Panc1 (cell line): ENCODE measurements at places on chromosomes 5 and 9. TPM values are rescaled to one million over a fixed set of nuclear protein-coding genes. Genes with fewer than 3 reads are reported as not detected.

The OR1K1 gene
- not detected for total RNA-seq

DNA sequence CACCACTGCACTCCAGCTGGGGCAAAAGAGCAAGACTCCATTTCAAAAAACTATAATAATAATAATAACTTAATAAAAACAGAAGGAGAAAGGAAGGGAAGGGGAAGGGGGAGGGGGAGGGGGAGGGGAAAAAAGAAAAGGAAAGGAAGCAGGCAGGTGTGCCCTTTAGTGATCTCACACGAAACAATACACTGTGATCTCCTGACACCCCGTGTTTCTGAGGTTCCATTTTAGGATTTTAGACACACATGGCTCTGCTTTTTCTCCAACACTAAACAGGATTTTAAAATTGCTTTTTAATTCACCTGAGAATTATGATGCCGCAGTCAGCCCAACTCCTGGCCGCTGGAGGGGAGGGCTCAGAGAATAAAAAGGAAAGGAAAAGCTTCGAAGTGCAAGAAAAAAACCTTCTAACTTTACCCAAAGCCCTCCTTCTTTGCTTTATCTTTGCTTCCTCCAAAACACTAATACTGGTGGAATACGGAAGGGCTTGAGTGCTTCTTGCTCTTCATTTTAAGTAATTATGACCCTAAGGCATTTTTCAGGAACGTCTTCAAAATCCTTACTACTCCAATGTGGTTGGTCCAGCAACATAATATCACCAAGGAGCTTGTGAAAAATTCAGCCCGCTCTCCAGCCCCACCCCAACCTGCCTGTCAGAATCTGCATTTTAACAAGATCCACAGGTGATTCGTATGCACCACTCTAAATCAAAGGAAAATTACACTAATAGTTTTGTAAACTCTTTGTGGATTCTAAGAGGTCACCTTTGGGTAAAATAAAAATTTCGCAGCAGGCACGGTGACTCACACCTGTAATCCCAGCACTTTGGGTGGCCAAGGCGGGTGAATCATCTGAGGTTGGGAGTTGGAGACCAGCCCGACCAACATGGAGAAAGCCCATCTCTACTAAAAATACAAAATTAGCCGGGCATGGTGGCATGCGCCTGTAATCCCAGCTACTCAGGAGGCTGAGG, 66.0 kb downstream of the MYO10 start:
- H3K4me1 ChIP-seq: peaks cover 57% of the 10 kb centered on the region
- no peak overlapping the region for H3K4me3 ChIP-seq
- no peaks in the 10 kb centered on the region; the same call in 1 of the 2 replicates for H3K36me3 ChIP-seq
- peak overlapping the region; percentile 80 for H3K27ac ChIP-seq

DNA sequence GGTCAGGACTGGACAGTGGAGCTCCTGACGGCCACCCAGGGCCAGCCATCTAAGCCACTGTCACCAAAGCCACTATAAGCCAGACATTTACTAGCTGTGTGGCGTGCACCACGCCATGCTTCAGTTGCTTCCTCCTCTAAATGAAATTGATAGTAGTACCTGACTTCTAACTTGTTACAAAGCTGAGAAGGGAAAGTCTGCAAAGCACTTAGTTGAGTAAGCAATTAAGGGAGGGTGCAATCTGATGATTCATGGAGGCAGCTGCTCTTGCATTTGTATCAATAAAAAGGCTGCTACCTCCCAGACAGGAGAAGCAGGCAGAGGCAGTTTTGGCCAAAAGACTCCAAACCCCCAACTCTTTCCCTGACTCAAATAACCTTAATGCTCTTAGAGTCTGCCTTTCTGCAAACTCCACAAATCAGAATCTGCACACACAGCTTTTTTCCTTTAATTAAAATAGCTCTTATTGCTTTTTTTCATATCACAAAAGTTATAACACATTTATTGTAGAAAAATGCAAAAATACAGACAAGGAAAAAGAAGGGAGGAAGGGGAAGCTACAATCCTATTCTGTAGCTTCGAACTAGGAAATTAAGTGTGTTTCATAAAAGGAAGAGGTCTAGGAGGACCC, 19.3 kb upstream of the RAPGEF1 start:
- H3K27me3 ChIP-seq: no peaks in the 10 kb centered on the region
- DNase-seq: no peak
- H3K36me3 ChIP-seq: no peaks in the 10 kb centered on the region

GRCh38 chr5:34957857-34958690, 28.7 kb downstream of the DNAJC21 start:
- H3K27me3 ChIP-seq: no peaks in the 10 kb centered on the region
- peak; percentile 15 for DNase-seq
- H3K36me3 ChIP-seq: peaks cover 15% of the 10 kb centered on the region; the same call in 1 of the 2 replicates
- H3K4me3 ChIP-seq: no peak overlapping the region
- H3K27ac ChIP-seq: no peak overlapping the region

DNA sequence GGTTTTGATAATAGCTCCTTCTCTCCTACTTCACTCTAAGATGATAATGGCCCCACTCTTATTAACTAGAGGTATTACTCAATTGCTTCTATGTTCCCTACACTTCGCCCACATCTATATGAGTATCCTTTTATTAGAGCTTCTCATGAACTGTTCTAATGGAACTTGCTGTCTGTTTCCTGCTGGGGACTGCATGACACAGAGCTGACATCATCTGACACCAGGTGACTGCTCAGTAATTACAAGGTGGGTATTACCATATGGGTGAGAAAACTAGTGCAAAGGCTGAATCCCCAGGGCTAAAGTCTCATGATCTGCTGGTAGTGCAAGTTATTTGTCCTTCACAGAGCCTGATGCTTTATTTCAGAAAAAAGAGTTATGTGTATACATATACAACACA, 146.2 kb upstream of the PLCXD3 start:
- no peaks in the 10 kb centered on the region for H3K27me3 ChIP-seq
- DNase-seq: no peak
- H3K36me3 ChIP-seq: no peaks in the 10 kb centered on the region

The CETN3 gene
- total RNA-seq: 30.6 TPM

- no peak overlapping the region for H3K4me3 ChIP-seq
- H3K27ac ChIP-seq: no peak overlapping the region
- no peaks in the 10 kb centered on the region for H3K36me3 ChIP-seq
- peaks cover 14% of the 10 kb centered on the region for H3K27me3 ChIP-seq
Measured at GRCh38 chr5:41896230-41896629, 7.9 kb upstream of the RIMOC1 start.

DNA sequence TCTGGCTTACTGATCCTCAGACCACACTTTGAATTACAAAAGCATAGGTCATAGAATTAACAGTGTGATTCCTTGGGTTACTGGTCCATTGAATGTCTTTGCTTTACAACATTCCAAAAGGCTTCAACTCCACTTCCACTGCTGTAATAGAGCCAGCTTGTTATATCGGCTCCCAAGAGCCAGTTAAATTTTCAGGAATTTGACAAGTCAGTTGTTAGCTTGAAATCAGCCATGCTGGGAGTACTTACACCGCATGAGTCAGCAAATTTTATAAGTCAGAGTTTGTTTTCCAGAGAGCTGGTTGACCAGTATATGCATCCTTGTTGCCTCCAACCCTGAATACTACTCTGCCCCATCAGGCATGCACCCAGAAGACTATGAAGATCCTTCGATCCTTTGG, 73.1 kb downstream of the FOXB2 start:
- peaks cover 2% of the 10 kb centered on the region; the same call in 1 of the 2 replicates for H3K27me3 ChIP-seq
- no peak overlapping the region for H3K4me3 ChIP-seq
- H3K4me1 ChIP-seq: no peaks in the 10 kb centered on the region
- no peaks in the 10 kb centered on the region for H3K36me3 ChIP-seq
- H3K27ac ChIP-seq: no peak overlapping the region

- H3K4me3 ChIP-seq: no peak overlapping the region
- DNase-seq: no peak
- H3K27me3 ChIP-seq: no peaks in the 10 kb centered on the region
- H3K27ac ChIP-seq: no peak overlapping the region
- H3K4me1 ChIP-seq: no peaks in the 10 kb centered on the region
- H3K36me3 ChIP-seq: peaks cover 18% of the 10 kb centered on the region; the same call in 1 of the 2 replicates
Measured at GRCh38 chr5:32129074-32129598, 45.0 kb downstream of the GOLPH3 start.

GRCh38 chr5:179284751-179285631, 60.3 kb downstream of the ADAMTS2 start:
- H3K36me3 ChIP-seq: no peaks in the 10 kb centered on the region
- no peaks in the 10 kb centered on the region for H3K27me3 ChIP-seq

- H3K4me3 ChIP-seq: no peak overlapping the region
- H3K36me3 ChIP-seq: no peaks in the 10 kb centered on the region
Measured at GRCh38 chr9:87020169-87020950, 73.1 kb upstream of the GAS1 start.

- no peak overlapping the region for H3K4me3 ChIP-seq
- H3K36me3 ChIP-seq: no peaks in the 10 kb centered on the region
- no peak for DNase-seq
Measured at GRCh38 chr5:61342071-61342501, 10.0 kb downstream of the ZSWIM6 start.

The ROR2 gene
- total RNA-seq: 5.9 TPM

GRCh38 chr5:1012313-1012841, 3.8 kb downstream of the NKD2 start:
- H3K27me3 ChIP-seq: no peaks in the 10 kb centered on the region
- no peak for DNase-seq
- H3K4me3 ChIP-seq: no peak overlapping the region
- H3K27ac ChIP-seq: no peak overlapping the region

GRCh38 chr9:116112236-116112635, 41.4 kb upstream of the PAPPA start:
- H3K4me1 ChIP-seq: no peaks in the 10 kb centered on the region

DNA sequence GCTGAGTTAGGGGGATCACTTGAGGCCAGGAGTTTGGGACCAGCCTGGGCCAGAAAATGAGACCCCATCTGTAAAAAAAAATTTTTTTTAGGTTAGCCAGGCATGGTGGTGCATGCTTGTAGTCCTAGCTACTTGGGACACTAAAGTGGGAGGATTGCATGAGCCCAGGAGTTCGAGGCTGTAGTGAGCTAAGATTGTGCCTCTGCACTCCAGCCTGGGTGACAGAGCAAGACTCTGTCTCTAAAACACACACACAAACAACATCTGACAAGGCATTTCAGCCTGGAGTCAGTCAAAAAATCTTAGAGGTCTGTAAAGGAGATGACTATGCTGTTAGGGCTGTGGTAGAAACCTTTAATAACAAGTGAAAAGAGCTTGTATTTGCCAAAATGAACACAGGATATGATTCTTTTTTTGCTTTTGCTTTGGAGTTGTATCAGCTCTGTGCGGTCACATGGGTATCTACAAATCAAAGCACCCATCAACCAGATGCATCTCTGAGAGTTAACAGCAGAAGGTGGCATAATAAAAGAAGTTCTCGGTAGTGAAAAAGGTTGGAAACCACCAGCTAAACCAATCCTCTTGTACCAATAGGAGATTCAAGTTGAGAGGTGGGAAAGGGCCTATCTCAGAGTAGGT, 3.6 kb upstream of the PSMD5 start:
- no peaks in the 10 kb centered on the region for H3K27me3 ChIP-seq
- peaks cover 3% of the 10 kb centered on the region; the same call in 1 of the 2 replicates for H3K36me3 ChIP-seq
- H3K27ac ChIP-seq: no peak overlapping the region
- DNase-seq: no peak
- H3K4me3 ChIP-seq: no peak overlapping the region

The FBXO38 gene
- total RNA-seq: 34.5 TPM

DNA sequence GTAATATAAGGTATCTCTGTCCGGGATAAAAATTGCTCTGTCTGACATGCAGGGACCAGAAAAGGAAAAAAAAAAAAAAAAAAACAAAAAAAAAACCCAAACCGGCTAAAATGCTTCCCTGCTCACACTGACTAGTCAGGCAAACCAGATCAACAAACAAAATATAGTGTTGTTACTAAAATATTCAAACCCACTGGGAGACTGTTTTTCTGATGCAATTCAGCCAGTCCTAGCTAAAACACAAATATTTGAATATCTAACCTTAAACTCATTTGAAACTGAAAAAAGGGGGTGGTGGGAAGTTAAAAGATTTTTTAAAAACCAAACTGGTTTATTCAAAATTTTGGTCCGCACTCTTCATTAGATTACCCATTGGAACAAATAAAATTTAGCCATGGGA, 61.0 kb downstream of the APBA1 start:
- H3K36me3 ChIP-seq: no peaks in the 10 kb centered on the region
- no peak for DNase-seq
- no peaks in the 10 kb centered on the region for H3K27me3 ChIP-seq

DNA sequence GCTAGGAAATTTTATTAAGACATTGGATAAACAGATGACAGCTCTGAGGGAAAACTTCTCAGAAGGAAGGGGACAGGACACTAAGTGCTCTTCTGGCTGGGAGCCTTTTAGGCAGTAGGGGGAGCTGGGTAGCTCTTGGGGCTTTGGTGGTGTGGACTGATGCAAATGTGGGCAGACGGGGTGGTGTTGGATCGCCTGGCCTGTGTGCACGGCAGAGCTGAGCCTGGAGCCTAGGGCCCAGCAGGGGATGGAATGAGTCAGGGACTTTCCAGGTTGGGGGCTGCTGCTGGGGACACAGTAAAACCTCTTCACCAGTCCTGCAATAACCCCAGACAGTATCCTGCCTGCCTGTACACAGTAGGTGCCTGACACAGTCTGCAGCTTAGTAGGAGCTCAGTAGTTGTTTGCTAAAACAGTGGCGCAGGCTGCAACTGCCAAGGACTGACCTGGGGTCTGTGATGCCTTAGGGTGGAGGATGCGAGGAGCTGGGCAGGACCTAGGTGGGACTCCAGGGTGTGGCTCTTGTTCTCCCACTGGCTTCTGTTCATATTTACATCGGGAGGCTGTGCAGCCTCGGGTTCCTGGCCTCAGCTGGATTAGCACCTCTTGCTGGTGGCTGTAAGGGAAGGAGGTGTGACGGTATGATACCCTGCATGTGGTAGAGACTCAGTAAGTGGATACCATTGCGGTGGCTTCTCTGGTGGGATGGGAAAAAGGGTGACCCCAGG, 83.8 kb downstream of the DAB2IP start:
- peak overlapping the region; percentile 45 for H3K4me3 ChIP-seq
- no peak for DNase-seq
- peaks cover 22% of the 10 kb centered on the region for H3K4me1 ChIP-seq
- no peaks in the 10 kb centered on the region for H3K27me3 ChIP-seq
- no peaks in the 10 kb centered on the region for H3K36me3 ChIP-seq

- no peak for DNase-seq
- no peaks in the 10 kb centered on the region for H3K4me1 ChIP-seq
- no peak overlapping the region for H3K27ac ChIP-seq
- H3K4me3 ChIP-seq: no peak overlapping the region
Measured at GRCh38 chr9:114382699-114383520, 4.9 kb downstream of the AKNA start.

DNA sequence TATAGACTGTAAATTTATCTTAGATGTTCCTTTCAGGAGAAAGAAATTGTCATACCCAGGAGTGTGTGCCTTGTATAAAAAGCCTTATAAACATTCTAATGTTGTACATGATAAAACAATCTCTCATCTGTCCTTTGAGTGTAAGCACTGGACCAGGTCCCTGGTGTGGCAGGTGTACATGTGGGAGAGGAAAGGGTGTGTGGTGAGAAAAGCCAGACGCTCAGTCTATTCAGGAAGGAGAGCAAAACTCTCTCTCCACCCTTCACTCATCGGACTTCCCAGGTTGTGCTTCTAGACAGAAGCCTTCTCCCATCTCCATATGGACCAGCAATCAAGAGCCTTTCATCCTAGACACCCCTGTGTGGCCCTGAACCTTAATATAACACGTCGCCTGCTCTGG, 154.2 kb downstream of the ESM1 start:
- no peak for DNase-seq
- H3K4me1 ChIP-seq: no peaks in the 10 kb centered on the region
- H3K4me3 ChIP-seq: no peak overlapping the region
- H3K36me3 ChIP-seq: no peaks in the 10 kb centered on the region

The CSF1R gene
- total RNA-seq: 0.05 TPM

The MYMK gene
- not detected for total RNA-seq
